ENCODE measurements at places on chromosomes 1 and 21. TPM values are rescaled to one million over a fixed set of nuclear protein-coding genes. Genes with fewer than 3 reads are reported as not detected.

Gene HAPLN2
- 0.24 TPM for total RNA-seq

Gene SMAP2
- 128 TPM for total RNA-seq

Gene NBPF6
- not detected for total RNA-seq

Gene SYTL1
- 139 TPM for total RNA-seq

Gene C1QC
- total RNA-seq, result not detected

Gene TRIM46
- 19.1 TPM for total RNA-seq

Gene GPR37L1
- total RNA-seq, result not detected

Gene HEYL
- not detected for total RNA-seq

Gene NHLH2
- not detected for total RNA-seq

Gene OR14K1
- not detected for total RNA-seq

Gene AQP10
- not detected for total RNA-seq

Gene DNASE2B
- total RNA-seq, result not detected

Gene SEMA4A
- 2.2 TPM for total RNA-seq

Gene CFAP107
- total RNA-seq, result not detected

Gene PKLR
- not detected for total RNA-seq

Gene GNB1
- total RNA-seq, result 341 TPM

Gene TSPAN1
- not detected for total RNA-seq

Gene BSND
- total RNA-seq, result not detected

Gene BCAR3
- total RNA-seq, result 0.70 TPM

Gene CLCA4
- total RNA-seq, result not detected

Gene TRIM58
- total RNA-seq, result 0.53 TPM

Gene ALX3
- not detected for total RNA-seq

Gene VASH2
- 0.15 TPM for total RNA-seq

Gene CELSR2
- 5.7 TPM for total RNA-seq

Gene PBX1
- total RNA-seq, result 0.17 TPM

Gene SLC44A5
- 2.5 TPM for total RNA-seq

Gene EXO5
- total RNA-seq, result 15.3 TPM

Gene F13B
- total RNA-seq, result not detected

Gene LDLRAD1
- total RNA-seq, result not detected

Gene C4BPA
- total RNA-seq, result not detected

Gene ZCCHC17
- 20.4 TPM for total RNA-seq

Gene ACOT11
- 0.53 TPM for total RNA-seq

Gene LPAR3
- total RNA-seq, result 3.6 TPM

Gene MATN1
- not detected for total RNA-seq

Gene IQCC
- total RNA-seq, result 4.3 TPM

Gene TMPRSS2
- total RNA-seq, result not detected

Gene TTLL7
- 1.5 TPM for total RNA-seq

Gene FOXO6
- total RNA-seq, result not detected

Gene IFI6
- 62.7 TPM for total RNA-seq

Gene PDC
- not detected for total RNA-seq

Gene AMY1C
- not detected for total RNA-seq

Gene MMP23B
- 4.2 TPM for total RNA-seq

Gene LRRC3
- total RNA-seq, result 4.2 TPM

Gene TMPRSS15
- not detected for total RNA-seq

Gene STIL
- 31.1 TPM for total RNA-seq

Gene PRKAA2
- total RNA-seq, result not detected

Gene CHIT1
- 0.19 TPM for total RNA-seq

Gene TRPM2
- 37.3 TPM for total RNA-seq

Gene KIF26B
- not detected for total RNA-seq

Gene TCHHL1
- total RNA-seq, result not detected

Gene C1QTNF12
- 2.5 TPM for total RNA-seq

Gene STUM
- total RNA-seq, result not detected

Gene MROH7
- total RNA-seq, result not detected

Gene PTCH2
- 0.86 TPM for total RNA-seq

All from activated naive CD4-positive, alpha-beta T cell treated with anti-CD3 and anti-CD28 coated beads, Interleukin-2, amount 10 ng/mL, durations not matched to agents 5 hours and 36 hours (primary cell).